Upper lobe of left lung (tissue), 6 donors: ENCODE measurements at places on chromosomes 5 and 9.
A peak's percentile ranks its signal among the peaks of the same experiment; 100 is the strongest.

- DNase-seq = no peak
These were observed 8.4 kb downstream of the PCYOX1L start for GRCh38 chr5:149366169-149366729.

- peak; percentile 80 for DNase-seq
These were observed 9.6 kb downstream of the NDST1 start for GRCh38 chr5:150517272-150518152.

GRCh38 chr5:17287501-17288155, 70.2 kb downstream of the BASP1 start:
- DNase-seq = no peak

DNA sequence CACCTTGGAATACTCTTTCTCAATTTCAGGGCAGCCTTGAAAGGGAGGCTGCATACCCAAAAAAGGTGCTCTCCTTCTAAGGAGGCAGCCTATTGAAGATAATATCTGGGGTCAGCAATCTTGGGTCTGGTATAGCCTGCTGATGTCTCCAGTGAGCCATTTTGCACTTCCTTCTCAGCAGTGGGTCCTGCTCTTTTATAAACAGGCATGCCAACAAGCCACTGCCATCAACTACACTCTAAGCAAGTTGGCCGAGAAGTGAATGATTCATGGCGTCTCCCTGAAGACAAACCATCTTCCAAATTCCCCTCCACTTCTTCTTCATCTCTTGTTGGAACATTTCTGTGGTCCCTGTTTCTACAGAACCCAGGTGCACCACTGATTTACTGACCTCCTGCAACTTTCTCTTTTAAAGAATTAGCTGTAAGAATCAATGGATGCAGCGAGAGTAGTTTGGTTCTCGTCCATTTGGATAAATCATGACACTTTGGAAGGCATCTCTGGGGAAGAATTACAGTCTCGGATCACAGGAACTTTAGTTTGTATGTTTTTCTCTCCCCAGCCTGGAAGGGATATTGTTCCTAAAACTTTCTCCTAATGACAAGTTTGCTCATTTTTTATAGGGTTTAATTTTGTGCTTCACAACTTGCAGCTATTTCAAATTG, 108.3 kb downstream of the INSYN2B start:
- no peak for DNase-seq

DNA sequence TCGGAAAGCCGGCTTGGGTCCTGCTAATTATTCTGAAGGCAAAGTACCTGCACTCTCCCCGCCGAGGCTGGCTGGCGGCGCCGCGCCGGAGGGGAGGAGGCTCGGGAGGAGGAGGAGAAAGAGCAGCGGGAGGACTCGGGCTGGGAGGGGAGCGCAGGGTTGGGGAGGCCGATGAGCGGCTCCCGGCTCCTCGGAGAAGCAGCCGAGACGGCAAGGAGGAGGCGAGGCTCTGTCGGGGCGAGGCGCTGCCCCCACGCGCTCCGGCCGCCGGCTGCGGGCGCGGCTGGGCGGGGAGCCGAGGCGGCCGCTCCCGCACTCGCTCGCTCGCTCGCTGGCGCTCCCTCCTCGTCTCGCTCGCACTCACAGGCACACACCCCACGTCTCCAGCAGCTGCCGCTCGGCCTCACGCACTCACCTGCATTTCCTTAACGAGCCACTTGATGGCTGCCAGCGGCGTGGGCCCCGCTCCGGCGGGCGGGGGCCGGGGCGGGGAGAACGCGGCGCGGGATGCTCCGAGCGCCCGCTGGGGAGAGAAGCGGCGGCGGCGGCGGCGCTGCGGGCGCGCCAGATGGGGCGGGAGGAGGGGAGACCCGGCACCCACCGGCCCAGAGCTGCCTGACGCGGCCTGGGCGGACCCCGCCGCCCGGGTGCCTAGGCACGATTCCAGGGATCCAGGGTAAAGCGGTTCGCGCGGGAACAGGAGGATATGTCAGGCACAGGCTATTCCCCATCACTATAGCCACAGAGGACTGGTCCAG, at the start of gene PTPRD:
TSS of gene PTPRD (minus strand) at position 362 of the 758 bp plus-strand sequence.
- peak; percentile 88 for DNase-seq

GRCh38 chr5:132100672-132101261, 27.2 kb downstream of the CSF2 start:
- DNase-seq = no peak

- DNase-seq = no peak
These were observed 1.7 kb downstream of the AGGF1 start for GRCh38 chr5:77031891-77032290.

- no peak for DNase-seq
These were observed 97.2 kb upstream of the DNAH5 start for GRCh38 chr5:14041528-14042192.

DNA sequence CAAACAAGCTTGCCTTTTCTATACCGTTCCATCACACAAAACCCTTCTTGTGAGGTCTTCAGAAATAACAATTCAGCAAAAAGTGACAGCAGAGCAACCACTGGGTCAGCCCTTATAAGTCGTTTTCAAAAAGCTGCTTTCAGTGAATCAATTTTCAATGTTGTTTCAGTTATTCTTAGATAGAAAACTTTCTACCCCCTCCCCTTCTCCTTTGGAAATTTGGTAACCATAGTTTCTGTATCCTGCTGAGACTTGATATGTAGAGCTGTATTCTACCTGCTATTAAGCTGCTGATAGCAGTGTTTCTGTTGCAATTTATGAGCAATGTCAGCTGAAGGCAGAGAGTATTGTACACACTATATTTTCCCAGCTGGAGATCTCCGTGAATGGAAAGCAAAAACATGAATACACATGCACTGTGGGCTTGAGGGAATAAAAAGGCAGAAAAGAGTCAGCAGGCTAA, 75.7 kb downstream of the ZNF608 start:
- DNase-seq = no peak

DNA sequence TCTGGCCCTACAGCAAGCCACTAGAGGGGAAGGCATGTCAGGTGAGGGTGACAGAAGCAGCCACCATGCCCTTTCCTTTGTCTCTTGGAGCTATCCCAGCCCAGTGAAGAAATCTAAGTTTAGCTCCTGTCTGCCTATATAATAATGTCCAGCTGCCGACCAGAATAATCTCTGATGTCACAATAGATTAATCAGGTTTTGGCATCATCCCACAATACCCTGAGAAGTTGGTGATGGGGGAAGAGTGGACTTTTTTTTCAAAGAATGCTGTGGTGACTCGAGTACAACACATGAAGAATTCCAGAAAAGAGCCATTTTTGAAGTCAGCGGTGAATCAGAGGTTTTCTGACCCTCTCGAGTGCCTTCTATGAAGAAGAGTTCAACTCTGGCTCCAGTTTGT, 1.7 kb upstream of the TSLP start:
- DNase-seq = no peak

GRCh38 chr5:92554447-92555085, 1026.5 kb downstream of the NR2F1-AS1 start:
- DNase-seq = no peak

DNA sequence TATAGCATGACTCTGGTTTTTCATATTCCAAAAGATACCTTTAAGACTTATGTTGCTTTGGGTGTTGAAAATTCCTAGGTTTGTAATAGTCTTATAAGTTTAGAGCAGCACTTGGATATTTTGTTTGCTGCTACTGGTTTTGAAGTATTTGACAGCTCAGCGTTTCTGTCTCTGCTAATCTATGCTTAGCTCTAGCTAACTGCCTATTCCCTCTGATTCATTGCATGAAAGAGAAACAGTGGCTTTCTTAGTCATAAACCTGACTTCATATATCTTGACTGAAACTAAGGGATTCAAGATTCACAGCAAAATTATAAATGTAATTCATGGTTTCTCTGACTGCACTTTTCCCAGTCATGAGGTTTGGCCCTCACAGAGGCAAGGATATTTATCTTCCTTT, 35.6 kb upstream of the ANXA1 start:
- no peak for DNase-seq

DNA sequence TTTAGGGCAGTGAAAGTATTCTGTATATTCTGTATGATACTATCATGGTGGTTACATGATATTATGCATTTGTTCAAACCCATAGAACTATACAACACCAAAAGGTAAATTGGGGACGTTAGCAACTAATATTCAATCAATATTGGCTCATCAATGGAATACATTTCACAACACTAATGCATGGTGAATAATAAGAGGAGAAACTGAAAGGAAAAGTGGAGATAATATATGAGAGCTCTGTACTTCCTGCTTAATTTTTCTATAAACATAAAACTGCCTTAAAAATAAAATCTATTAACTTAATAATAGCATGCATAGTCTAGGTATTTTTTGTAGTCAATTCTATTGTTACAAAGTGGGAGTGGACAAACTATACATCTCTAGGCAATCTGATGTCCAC, 66.3 kb downstream of the TRIM32 start:
- DNase-seq = no peak

DNA sequence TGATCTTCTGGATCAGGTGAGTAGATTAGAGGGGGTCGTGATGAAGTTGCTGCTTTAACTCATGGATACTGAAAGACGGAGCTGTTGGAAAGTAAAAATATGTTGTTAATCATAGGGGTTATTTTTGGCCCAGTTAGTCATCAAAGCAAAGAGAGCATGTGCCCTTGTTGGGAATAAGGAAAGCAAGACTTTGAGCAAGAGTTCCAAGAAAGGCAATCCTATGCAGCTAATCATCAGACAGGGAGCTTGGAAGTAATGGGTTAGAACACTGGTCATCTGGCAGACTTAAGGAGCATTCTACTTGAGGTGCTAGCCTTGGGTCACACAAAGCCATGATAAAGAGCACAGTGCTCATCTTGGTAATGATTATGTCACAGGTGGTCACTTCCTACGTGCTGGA, 18.3 kb downstream of the ASPN start:
- no peak for DNase-seq

GRCh38 chr9:14866200-14866749, 44.0 kb downstream of the FREM1 start:
- no peak for DNase-seq

- DNase-seq = no peak
These were observed 115.2 kb downstream of the SUSD1 start for GRCh38 chr9:112059966-112060320.
